ENCODE measurements at places on chromosomes 11 and 22. TPM values are rescaled to one million over a fixed set of nuclear protein-coding genes. Genes with fewer than 3 reads are reported as not detected.

KDM4E gene
- not detected for total RNA-seq

SAA4 gene
- total RNA-seq: not detected

SCGB1C1 gene
- total RNA-seq: not detected

APOL5 gene
- 1.6 TPM for total RNA-seq

SCGB2A2 gene
- total RNA-seq: not detected

CDC42EP1 gene
- total RNA-seq: 6.3 TPM

SEPTIN3 gene
- total RNA-seq: 0.52 TPM

RNF26 gene
- total RNA-seq: 2.1 TPM

MCAM gene
- total RNA-seq: 120 TPM

KCNQ1OT1 gene
- 6.8 TPM for total RNA-seq

Measured in skeletal muscle tissue (tissue), 5 donors.